Foreskin keratinocyte (primary cell): ENCODE measurements at places on chromosomes 4 and X.

DNA sequence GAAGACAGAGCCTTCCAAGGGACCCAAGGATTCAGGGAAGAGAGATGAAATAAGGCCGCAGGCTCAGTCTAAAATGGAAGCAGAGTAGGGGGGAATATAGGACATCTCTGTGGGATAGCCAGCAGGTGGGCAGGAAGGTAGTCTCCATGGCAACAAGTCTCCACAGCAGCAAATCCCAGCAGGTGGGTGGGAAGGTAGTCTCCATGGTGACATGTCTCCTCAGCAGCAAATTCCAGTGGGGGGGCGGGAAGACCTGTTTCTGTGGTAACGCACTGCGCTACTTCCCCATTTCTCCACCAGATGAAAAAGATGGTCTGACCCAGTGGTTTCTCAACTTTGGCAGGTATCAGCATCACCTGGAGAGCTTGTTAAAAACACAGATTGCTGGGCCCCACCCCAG is 18.3 kb downstream of the NLGN3 start:
- no peak for DNase-seq

- DNase-seq: peak; percentile 99
Observed at GRCh38 chr4:11632483-11632882, 203.8 kb upstream of the HS3ST1 start.

DNA sequence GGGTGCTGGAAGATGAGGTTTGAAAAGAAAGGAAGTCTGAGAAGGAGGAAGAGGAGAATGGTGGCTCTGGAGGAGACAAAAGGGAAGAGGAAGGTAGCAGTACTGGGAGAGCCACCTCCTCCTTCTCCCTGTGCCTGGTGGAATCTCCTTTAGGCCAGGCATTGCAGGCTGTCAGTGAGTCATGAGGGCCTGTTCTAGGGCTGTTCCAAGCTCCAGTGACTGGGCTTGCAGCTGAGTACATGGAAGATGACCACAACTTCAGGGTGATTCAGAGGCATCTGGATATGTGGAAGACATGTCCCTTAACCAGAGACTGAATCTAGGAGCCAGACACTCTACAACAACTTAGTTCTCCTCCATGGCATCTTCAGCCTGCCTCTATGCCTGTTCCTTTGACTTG is 107.8 kb downstream of the EFNB1 start:
- DNase-seq: peak; percentile 86

GRCh38 chr4:169352360-169352759 is 81.6 kb upstream of the SH3RF1 start:
- no peak for DNase-seq

GRCh38 chr4:100166297-100167039 is 23.8 kb downstream of the DDIT4L start:
- no peak for DNase-seq

DNA sequence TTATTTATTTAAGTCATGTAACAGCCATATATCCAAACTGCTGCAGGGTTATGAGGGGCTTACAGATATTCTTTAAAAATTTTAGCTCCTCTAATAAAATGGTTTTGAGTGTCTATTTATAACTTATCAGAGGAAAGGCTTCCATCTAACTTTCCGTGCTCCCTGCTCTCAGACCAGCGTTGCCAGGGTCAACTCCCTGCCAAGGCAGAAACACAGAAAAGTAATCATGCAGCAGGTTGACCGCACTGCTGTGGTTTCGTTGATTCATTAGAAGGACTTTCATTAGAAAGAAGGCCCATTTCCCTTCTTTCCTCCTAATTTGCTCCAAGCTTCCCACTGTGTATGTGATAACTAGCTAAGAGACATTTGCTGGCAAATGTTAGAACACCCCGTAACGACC is 33.9 kb downstream of the BCLAF3 start:
- no peak for DNase-seq

DNA sequence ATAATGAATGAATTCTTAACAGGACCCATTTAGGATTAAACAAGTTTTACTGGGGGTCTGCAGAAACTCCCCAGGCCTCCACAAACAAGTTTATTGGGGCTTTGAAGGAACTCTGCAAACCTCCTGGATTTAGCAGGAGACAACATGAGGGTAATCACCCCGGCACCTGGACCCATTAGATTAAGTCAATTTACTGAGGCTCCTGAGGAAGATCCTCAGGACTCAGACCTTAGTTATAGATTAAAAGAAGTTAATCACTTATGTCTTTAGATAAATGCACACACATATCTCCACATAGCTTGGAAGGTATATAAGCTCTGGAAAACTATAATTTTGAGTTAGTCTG is 29.4 kb downstream of the XG start:
- no peak for DNase-seq

DNA sequence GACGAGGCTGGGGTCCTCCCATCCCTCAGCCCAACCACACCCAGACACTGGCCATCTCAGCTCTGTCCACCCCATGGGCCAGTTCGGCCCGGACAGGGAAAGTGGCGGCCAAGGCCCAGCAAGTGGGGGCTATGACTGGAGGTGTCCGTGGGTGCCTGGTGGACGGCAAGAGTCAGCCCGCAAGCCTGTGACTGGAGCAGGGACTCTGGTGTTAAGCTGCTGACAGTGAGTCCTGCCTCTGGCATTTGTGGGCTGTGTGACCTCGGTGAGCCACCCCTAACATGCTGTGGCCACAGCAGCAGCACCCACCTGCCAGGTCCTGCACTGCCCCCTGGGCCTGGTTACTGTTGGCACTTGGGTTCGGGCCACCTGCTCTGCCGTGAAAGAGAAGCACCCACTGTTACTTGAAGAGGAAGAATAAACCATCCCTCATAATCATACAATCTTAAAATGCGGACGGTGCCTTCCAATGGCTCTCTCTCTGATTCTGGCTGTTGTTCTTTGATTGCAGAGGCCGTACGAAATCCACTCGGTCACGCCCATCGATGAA is 252.0 kb downstream of the EVC2 start:
- no peak for DNase-seq

DNA sequence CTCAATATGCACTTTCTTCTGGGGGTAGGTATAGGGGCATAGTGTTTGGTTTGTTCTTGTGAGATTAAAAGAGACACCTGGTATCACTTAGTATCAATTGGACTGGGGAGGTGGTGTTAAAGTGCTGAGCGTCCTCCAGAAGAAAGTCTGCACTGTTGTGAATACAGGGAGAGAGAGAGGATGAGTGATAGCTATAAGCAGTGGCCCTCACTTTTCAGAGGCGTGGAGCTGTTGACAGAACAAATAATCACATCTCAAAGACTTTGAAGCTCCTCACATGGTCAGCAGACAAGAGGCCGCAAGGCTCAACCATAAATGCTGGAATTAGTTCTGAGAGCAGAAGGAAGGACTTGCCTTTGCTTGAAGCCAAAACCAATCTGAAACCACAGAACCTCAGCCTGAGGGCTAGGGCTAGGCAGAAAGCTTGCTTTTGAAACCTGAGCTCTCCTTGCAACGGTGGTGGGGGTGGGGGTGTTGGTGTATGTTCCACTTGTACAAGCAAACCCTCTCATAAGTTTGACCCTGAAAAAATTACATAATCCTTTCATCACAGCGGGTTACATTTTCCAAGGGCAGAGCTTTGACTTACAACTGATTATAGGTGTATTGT is 123.2 kb upstream of the SCML1 start:
- peak; percentile 58 for DNase-seq

DNA sequence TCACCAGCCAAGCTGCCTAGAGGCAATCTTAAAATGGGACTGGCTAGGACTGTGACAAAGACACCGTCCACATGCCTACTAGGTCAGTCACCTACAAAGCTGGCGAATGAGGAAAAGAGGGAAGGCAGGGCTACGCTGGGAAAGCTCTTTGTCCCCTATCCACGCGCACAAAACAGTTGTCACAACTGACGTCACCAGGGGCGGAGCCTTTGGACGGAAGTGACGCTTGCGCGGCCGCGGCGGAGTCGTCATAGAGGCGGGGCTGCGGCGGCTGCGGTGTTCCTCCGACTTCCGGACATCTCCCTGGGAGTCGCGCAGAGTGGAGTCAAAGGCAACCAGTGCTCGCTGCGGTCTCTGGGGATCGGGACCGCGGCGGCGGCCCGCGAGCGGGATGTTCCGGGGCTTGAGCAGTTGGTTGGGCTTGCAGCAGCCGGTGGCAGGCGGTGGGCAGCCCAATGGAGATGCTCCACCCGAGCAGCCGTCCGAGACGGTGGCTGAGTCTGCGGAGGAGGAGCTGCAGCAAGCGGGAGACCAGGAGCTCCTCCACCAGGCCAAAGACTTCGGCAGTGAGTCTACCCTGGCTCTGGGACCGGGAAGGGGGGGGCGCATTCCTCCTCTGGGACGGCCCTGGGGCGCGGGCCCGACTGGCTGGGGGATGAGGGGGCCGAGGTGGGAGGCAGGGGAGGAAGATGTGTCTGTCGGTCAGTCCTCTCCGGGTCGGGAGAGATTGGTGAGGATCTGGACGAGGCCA is at the start of gene SYAP1:
Gene SYAP1 (plus strand): TSS at position 279 of the 751 bp plus-strand sequence. CDS start 113 bp downstream, at position 392.
- DNase-seq: peak; percentile 88

- no peak for DNase-seq
Observed at GRCh38 chr4:2722033-2722432, 34.1 kb downstream of the TNIP2 start.

DNA sequence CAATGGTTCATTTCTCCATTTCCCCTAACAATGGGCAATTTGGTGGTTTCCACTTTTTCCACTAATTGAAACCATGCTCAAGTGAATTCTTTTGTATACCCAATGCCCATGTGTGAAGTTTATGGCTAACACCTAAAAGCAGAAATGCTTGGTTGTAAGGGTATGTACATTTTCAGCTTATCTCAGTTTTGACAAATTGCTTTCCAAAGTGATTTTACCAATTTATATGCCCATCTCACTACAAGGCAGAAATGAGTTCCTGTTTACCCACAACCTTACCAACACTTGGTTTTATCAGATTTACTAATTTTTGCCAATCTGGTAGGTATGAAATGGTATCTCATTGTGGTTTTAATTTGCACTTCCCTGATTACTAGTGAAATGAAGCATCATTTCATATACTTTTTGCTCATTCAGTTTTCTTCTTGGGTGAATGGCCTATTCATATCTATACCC is 14.8 kb downstream of the GPR34 start:
- DNase-seq: no peak

GRCh38 chrX:36087366-36087765 is 167.8 kb downstream of the CFAP47 start:
- no peak for DNase-seq

DNA sequence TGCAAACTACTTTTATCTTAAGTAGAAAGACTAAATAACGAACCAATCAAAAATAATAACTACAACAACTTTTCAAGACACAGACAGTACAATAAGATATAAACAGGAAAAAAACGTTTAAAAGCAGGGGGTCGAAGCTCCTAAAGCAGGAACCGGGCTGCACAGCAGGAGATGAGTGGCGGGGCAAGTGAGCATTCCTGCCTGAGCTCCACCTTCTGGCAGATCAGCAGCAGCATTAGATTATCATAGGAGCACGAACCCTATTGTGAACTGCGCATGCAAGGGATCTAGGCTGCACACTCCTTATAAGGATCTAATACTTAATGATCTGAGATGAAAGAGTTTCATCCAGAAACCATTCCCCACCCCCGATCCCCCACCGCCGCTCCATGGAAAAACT is 146.2 kb downstream of the TEX11 start:
- DNase-seq: no peak

DNA sequence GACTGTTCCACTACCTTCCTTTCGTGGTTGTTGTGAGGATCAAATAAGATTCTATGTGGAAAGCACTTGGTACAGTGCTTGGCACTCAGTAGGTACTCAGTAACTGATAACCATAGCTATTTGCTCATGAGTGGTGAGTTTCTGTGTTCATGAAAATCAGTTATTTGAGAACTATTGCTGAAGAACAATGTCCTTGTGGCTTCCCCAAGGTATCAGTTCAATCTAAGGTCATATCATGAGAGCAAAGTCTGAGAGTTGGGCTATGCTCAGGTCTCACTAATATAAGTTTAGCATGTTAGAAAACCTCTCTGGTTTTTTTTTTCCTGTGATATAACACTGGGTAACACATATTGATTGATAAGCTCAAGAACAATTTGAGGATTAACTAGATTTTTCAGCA is 147.8 kb downstream of the GRIA3 start:
- no peak for DNase-seq

- no peak for DNase-seq
Observed at GRCh38 chr4:109079731-109080130, 222.7 kb downstream of the COL25A1 start.

- DNase-seq: no peak
Observed at GRCh38 chrX:50973199-50973598, 62.7 kb downstream of the BMP15 start.

- peak; percentile 78 for DNase-seq
Observed at GRCh38 chr4:6974138-6974848, 64.7 kb downstream of the TBC1D14 start.

DNA sequence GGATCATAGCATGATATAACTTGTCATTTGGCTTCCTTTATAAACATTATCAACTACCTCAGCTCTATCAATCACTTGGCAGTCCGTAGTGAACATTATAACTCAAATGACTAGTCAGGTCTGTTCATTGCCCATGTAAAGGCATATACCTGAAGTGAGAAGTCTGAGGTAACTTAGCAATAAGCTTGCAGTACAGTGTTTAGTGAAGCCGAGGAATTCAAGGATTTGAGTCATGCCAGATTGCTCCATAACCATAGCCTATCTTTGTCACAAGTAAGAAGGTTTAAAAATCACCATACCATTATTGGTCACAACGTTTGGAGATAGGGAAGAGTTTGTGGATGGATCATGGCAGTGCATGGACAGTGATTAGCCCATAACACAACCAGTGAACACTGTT is 41.6 kb downstream of the AR start:
- DNase-seq: peak; percentile 27

GRCh38 chr4:1309261-1310010 is 19.7 kb downstream of the MAEA start:
- DNase-seq: no peak

DNA sequence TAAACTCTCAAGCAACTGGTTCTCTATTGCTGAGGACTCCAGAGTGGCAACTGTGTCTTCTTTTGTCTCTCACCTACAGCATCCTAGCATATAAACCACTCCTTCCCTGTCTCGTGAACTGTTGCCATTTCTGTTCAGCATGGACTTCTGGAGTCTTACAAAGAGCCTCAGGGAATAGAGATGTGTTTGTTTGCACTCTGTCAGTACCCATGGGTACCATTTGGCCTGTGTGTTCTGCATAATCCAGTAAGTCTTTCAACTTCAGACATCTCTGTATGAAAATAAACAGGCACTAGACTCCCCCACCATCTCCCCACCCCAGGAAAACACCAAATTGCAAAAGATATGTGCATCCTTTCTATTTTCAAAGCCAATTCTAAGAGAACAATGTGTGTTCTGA is 1351.6 kb upstream of the PABPC4L start:
- no peak for DNase-seq

DNA sequence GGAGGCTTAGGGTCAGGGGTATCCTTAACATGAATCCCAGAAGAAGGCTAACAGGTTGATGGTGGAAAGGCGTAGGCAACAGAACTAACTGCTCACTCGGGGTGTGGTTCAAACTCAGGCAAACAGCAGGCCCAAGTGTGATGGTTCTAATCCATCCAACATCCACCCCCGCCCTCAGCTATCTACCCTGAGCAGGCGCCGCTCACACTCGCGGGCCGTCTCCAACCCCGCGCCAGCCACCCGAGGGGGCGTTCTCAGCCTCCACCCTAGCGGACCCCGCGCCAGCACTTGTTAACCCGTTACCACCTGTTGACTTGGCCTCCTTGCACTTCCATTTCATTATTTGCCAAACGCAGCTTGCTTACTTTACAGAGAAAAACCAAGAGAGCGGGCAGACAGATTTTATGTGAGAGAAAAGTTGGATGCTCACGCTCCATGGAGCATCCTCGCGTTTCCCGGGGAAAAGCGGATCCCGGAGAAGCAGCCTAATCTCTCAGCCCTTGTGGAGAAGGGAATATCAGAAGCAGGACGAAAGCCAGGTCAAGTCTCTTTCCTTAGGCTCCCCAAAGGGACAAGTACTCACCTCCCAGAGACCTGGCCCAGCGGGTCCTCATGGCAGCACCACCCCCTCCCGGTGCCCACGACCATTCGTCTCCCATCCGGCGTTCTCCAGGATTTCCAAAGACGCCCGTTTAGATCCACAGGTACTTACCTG is 773 bp downstream of the SNCA start:
- DNase-seq: peak; percentile 13
